ENCODE measurements at places on chromosomes 12 and 14. TPM values are rescaled to one million over a fixed set of nuclear protein-coding genes. Genes with fewer than 3 reads are reported as not detected.

Gene NPFF
- not detected for total RNA-seq

Gene COX8C
- not detected for total RNA-seq

Gene PLEKHG7
- total RNA-seq, result 6.1 TPM

Gene PLA2G1B
- total RNA-seq, result 6.5 TPM

Gene GPX2
- total RNA-seq, result 2.9 TPM

Gene RIMBP2
- total RNA-seq, result 1.7 TPM

GRCh38 chr12:102601621-102602020 lies 121.3 kb upstream of the IGF1 start:
- no peak overlapping the region for H3K27ac ChIP-seq
- no peak for DNase-seq
- no peaks in the 10 kb centered on the region for H3K27me3 ChIP-seq
- no peaks in the 10 kb centered on the region for H3K36me3 ChIP-seq
- H3K4me3 ChIP-seq, result no peak overlapping the region

DNA sequence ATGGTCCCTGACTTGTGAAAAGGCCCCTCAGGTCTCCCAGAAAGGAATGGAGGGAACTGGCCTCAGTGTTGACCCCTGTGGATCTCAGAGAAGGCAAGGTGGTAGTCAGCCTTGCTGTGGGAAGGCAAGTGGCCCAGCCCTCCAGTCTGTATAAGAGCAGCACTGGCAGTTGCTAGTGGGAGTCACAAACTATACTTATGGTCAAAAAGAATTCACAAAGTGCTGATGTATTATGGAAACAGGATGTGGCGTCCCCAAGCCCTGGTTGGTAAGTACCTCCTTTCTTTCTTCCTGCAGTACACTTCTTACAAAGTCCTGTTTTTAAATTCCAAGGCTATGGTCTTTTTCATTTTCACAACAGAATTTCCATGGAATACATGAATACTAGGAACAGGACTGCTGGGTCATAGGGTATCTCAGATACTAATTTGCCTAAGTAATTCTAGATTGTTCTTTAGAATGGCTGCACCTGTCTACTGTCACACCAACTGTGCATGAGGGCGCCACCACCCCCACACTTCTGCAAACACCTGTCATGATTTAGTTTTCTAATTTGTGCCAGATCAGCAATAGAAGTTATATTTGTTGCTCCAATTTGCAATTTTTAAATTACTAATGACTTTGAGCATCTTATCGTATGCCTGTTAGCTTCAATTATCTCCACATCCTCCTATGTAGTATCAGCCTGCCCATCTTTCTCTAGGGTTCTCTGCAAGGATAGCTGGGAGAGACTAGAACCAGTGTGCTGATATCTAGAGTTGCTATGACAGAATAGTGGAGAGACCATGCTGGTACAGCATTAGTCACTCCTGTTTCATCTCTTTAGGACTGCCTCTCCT lies 40.7 kb upstream of the TMEM263 start:
- H3K4me1 ChIP-seq, result no peaks in the 10 kb centered on the region
- H3K4me3 ChIP-seq, result no peak overlapping the region
- H3K36me3 ChIP-seq, result no peaks in the 10 kb centered on the region
- H3K27me3 ChIP-seq, result no peaks in the 10 kb centered on the region

DNA sequence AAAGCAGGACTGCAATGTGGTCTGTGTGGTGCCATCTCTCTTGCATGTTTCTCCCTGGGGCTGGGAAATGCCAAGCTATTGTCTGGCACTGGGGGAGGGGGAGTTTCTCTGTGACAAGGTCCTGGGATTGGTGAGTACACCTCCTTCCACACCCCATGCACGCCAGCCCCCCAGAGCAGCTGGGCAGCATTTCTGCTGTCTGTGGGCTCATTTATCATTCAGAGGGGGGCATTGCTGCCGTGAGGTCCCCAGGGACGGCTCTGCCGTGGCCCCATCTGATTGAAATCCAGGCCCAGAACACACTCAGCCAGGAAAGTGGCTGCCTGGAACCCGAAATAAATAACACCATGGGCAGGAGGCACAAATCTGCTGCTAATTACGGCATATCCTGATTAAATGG lies 12.6 kb upstream of the FAM222A start:
- H3K36me3 ChIP-seq, result no peaks in the 10 kb centered on the region
- H3K4me1 ChIP-seq, result no peaks in the 10 kb centered on the region
- no peak overlapping the region for H3K4me3 ChIP-seq
- no peak for DNase-seq

DNA sequence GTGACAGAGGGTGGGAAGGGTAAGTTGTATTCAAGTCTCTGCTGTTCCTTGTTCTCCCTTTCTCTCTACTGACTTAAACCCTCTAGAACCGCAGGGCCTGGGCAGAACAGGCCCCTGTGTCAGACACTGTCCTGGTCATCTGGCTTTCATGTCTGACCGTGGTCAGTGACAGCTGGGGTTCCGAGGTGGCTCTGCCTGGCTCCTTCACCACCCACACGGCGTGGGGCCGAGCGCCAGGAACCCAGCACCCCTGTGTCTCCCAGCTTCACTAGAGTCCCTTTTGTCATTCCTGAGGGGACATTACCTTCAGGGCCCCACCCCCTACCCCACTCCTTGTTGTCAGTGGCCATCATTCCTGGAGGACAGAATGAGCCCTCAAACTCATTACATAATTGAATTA lies 168.9 kb downstream of the ADGRD1 start:
- no peak overlapping the region for H3K4me3 ChIP-seq
- no peaks in the 10 kb centered on the region for H3K27me3 ChIP-seq
- H3K4me1 ChIP-seq, result peaks cover under 1% of the 10 kb centered on the region
- H3K36me3 ChIP-seq, result peaks cover 6% of the 10 kb centered on the region
- DNase-seq, result no peak
- H3K27ac ChIP-seq, result no peak overlapping the region

GRCh38 chr12:99611599-99611998 lies 36.0 kb upstream of the GARIN6 start:
- H3K27ac ChIP-seq, result no peak overlapping the region
- no peaks in the 10 kb centered on the region for H3K4me1 ChIP-seq
- H3K4me3 ChIP-seq, result no peak overlapping the region
- no peaks in the 10 kb centered on the region for H3K27me3 ChIP-seq

DNA sequence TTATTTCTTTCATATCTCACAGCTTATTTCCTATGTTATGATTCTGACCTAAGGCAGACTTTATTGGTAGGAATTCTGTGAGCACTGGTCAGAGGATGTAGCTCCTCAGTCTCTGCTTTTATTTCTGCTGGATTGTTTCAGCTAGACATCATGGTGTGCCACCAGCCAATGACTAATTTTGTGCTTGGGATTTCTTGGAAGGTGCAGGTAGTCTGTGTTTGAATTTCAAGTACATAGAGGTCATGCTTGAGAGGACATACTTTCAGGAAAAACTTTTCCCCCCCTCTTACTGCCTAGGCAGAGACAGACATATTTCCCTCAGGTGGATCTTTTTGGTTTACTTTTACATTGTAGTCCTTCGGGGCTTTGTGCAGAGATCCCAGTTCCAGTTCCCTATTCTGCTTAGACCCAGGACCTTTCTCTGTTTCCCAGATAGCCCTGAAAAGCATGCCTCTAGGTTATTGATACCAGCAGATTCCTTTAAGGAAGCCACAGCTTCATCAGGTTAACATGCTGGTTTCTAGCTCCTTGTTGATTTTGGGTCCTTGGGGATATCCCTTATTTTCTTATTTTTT lies 28.6 kb downstream of the BRMS1L start:
- no peak overlapping the region for H3K27ac ChIP-seq
- H3K4me1 ChIP-seq, result peaks cover 1% of the 10 kb centered on the region
- no peaks in the 10 kb centered on the region for H3K27me3 ChIP-seq
- DNase-seq, result no peak

GRCh38 chr14:96104469-96105057 lies 65.4 kb downstream of the C14orf132 start:
- no peak overlapping the region for H3K27ac ChIP-seq
- no peaks in the 10 kb centered on the region for H3K4me1 ChIP-seq
- no peak overlapping the region for H3K4me3 ChIP-seq

DNA sequence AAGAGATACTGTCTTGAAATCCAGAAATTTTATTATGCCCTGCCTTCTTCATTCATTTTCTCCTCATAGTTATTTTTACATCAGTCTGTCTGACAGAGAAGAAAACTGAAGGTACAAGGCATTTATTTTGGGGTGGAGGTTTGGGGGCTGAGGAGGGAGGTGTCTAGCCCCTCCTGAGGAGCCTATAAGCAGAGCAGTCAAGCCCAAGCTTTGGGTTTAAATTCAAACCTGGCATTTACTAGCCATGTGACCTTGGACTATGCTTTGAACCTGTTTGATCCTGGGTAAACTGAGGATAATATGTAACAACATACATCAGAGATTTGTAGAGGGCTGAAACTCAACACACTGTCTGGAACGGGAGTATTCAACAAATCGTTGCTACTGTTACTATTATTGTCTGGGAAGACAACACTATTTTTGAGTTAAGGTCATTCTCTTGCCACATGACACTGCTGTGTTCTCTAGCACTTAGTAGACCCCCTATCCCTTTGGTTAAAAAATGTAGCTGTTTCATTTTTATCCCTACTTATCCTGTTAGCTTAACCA lies 66.1 kb upstream of the STRN3 start:
- no peak overlapping the region for H3K4me3 ChIP-seq
- no peaks in the 10 kb centered on the region for H3K27me3 ChIP-seq
- H3K4me1 ChIP-seq, result peaks cover 3% of the 10 kb centered on the region

GRCh38 chr12:117835156-117835555 lies 133.6 kb downstream of the KSR2 start:
- no peaks in the 10 kb centered on the region for H3K36me3 ChIP-seq
- no peak overlapping the region for H3K4me3 ChIP-seq
- no peak for DNase-seq
- peaks cover 3% of the 10 kb centered on the region for H3K27me3 ChIP-seq
- no peak overlapping the region for H3K27ac ChIP-seq

- H3K36me3 ChIP-seq, result peaks cover 2% of the 10 kb centered on the region
- H3K4me1 ChIP-seq, result peaks cover 1% of the 10 kb centered on the region
- no peak for DNase-seq
- H3K27ac ChIP-seq, result no peak overlapping the region
- no peak overlapping the region for H3K4me3 ChIP-seq
- H3K27me3 ChIP-seq, result peaks cover 4% of the 10 kb centered on the region
These were observed 43.0 kb upstream of the ANO2 start for GRCh38 chr12:5988088-5988487.

DNA sequence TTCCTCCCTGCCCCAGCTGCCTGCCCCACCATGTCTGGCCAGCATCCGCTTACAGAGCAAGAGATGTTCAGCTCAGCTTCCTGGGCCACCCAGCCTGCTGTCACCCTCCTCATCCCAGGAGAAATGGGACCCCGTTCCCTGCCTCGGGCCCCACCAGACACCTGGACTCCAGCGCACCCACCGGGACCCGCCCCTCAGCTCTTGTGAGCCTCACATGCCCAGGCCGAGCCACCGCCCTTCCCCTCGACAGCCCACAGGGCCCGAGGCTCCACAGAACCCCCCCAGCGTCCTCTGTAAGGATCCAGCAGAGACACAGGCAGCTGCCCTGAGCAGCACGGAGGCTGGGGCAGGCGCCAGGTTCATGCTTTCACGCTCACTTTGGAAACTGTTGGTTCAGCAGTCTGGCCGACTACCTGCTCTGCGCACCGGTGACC lies 18.4 kb upstream of the C14orf180 start:
- no peak overlapping the region for H3K27ac ChIP-seq
- H3K4me3 ChIP-seq, result no peak overlapping the region
- H3K36me3 ChIP-seq, result no peaks in the 10 kb centered on the region
- H3K4me1 ChIP-seq, result no peaks in the 10 kb centered on the region
- peaks cover 3% of the 10 kb centered on the region for H3K27me3 ChIP-seq

DNA sequence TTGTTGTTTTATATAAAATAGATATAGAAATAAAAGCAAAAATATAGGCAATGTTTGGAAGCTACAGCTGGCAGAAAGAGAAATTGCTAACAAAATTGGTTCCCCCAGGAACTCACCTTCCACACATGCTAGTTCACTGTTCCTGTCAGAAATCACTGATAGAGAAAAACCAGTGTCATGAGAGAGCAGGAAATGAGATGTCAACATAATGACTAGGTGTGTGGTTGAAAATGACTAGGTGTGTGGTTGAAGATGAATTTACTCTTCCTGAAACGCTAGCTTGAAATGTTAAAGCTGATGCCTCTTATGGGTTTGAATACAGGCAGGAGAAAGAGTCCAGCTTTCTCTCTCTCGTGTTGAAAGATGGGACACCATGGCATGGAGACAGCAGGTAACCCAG lies 216.3 kb downstream of the C12orf42 start:
- H3K4me1 ChIP-seq, result no peaks in the 10 kb centered on the region
- H3K36me3 ChIP-seq, result no peaks in the 10 kb centered on the region
- DNase-seq, result no peak
- H3K27me3 ChIP-seq, result no peaks in the 10 kb centered on the region
- no peak overlapping the region for H3K27ac ChIP-seq

- no peak overlapping the region for H3K4me3 ChIP-seq
- H3K27me3 ChIP-seq, result no peaks in the 10 kb centered on the region
- no peak overlapping the region for H3K27ac ChIP-seq
- DNase-seq, result no peak
- H3K4me1 ChIP-seq, result no peaks in the 10 kb centered on the region
- no peaks in the 10 kb centered on the region for H3K36me3 ChIP-seq
These were observed 53.3 kb downstream of the KIF21A start for GRCh38 chr12:39389399-39390150.

DNA sequence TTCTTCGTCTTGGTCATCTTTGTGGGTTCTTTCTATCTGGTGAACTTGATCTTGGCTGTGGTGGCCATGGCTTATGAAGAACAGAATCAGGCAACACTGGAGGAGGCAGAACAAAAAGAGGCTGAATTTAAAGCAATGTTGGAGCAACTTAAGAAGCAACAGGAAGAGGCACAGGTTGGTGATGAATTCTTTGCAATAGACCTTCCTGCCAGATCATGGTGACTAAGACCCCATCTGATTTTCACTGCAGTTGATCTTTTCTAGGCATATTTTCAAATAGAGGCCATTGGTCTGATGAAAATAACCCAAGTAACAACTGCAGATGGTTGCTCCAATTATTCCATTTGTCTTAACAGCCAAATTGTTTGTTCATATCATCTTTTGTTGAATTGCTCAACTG lies 114.4 kb downstream of the SCN8A start:
- H3K27me3 ChIP-seq, result no peaks in the 10 kb centered on the region
- H3K4me1 ChIP-seq, result no peaks in the 10 kb centered on the region
- H3K4me3 ChIP-seq, result no peak overlapping the region
- no peak for DNase-seq
- no peak overlapping the region for H3K27ac ChIP-seq

GRCh38 chr12:101870925-101871324 lies 6.5 kb upstream of the DRAM1 start:
- no peaks in the 10 kb centered on the region for H3K27me3 ChIP-seq
- H3K4me1 ChIP-seq, result no peaks in the 10 kb centered on the region
- no peaks in the 10 kb centered on the region for H3K36me3 ChIP-seq
- no peak overlapping the region for H3K4me3 ChIP-seq
- no peak for DNase-seq

GRCh38 chr12:14554281-14555007 lies 13.2 kb downstream of the PLBD1 start:
- no peaks in the 10 kb centered on the region for H3K27me3 ChIP-seq
- no peaks in the 10 kb centered on the region for H3K36me3 ChIP-seq
- peaks cover 13% of the 10 kb centered on the region for H3K4me1 ChIP-seq
